T1000 (cell line): ENCODE measurements at places on chromosomes 13 and 19.

GRCh38 chr19:6020972-6021805 is 43.2 kb upstream of the RANBP3 start:
- no peak for DNase-seq

DNA sequence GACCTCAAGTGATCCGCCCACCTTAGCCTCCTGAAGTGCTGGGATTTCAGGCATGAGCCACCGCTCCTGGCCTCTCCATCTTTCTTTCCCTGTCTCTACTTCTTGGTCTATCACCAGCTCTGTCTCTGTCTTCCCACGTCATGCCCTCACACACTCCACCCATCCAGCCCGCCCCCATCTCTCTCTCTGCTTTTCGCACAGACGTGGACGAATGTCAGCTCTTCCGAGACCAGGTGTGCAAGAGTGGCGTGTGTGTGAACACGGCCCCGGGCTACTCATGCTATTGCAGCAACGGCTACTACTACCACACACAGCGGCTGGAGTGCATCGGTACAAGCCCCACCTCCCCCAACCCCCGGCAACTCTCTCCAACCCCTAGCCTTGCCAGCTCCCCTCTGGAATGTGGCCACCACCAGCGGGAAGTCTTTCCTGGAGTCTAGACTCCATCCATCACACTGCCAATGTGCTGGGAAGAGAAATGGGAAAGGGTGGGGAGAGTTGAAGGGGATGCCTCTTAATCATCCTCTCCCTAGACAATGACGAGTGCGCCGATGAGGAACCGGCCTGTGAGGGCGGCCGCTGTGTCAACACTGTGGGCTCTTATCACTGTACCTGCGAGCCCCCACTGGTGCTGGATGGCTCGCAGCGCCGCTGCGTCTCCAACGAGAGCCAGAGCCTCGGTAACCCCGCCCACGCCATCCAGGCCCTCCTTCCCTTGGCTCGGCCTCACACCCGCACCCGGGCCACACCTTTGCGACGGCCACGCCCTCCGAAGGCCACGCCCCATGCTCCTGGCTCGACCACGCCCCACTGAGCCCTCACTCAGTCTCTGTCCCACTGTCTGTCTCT is 22.5 kb downstream of the LTBP4 start:
- no peak for DNase-seq

- DNase-seq, result no peak
These were observed 86.7 kb downstream of the ZNF100 start for GRCh38 chr19:21680671-21681070.

GRCh38 chr19:18733196-18733647 is 49.7 kb downstream of the CRTC1 start:
- DNase-seq, result no peak

DNA sequence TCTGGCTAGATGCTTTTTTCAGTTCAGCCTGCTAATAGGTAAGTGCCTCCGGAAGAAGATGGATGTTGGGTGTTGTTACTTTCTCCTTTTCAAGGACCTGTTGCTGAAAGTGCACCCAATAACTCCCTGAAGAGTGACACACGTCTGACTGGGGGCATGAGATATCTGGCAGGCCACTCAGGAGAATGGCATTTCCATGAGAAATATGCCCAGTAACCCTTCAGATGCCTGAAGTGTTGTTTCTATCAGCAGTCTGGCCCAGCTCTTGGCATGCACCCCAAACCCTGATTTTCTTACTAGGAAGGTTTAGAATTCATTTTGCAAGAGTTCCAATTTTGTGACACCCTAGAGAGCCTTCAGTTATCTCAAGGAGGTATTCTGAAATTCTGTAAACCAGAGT is 71.5 kb downstream of the ARHGAP35 start:
- DNase-seq, result no peak

DNA sequence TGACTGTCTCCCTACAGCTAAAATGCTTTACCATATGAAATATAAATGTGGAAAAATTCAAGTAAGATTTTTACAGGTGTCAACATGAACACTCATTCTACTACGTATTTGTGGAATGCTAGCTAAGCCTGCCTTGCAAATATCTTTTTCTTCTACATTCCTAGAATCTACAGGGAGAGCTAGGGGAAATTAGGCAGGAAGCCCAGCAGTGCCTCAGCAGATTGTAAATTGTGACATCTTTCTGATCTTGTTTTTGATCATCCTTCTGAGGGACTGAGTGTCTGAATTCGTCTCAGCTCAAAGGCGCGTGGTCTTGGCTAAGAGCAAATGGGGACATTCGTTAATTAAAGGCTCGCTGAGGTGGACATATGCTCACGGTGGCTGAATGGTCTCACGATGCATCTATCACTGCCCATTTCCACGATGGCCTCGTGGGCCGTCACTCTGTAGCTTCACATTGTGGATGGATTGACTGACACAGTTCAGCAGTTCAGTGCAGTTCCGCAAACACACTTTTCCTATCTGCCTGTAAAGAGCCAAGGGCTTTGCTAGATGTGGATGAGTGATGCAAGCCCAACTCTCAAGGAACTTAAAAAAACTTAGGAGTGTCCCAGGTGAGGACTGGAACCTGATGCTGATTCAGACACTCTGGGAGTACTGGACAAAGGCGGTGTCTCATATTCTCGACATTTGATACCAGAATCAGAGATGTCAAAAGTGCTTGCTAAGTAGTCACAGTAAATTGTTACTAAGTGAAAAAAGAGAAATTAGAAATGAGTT is 562.5 kb downstream of the EFNB2 start:
- no peak for DNase-seq

GRCh38 chr13:106755542-106755941 is 187.6 kb upstream of the ARGLU1 start:
- no peak for DNase-seq

GRCh38 chr13:20106742-20107141 is 54.1 kb downstream of the GJA3 start:
- DNase-seq, result no peak

- DNase-seq, result no peak
These were observed 4.2 kb upstream of the GIPR start for GRCh38 chr19:45663800-45664199.

GRCh38 chr13:47046706-47047105 is 149.9 kb upstream of the HTR2A start:
- no peak for DNase-seq

DNA sequence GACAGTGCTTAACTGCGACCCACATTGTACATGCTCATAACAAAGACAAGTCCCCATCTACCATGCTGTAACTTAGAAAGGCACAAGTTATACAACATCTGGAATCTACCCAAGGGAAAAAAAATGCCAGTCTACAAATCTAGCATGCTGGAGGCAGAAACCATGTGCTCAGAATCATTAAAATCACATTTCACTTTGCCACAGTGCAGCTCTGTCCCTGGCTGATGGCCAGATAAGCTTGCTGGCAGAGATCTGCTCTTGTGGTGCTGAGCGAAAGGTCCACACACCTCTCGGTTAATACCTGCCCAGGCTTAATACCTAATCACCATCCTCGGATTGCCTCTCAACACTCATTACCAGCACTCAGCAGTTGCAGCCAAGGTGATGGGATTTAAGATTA is 74.1 kb upstream of the UQCRFS1 start:
- no peak for DNase-seq

DNA sequence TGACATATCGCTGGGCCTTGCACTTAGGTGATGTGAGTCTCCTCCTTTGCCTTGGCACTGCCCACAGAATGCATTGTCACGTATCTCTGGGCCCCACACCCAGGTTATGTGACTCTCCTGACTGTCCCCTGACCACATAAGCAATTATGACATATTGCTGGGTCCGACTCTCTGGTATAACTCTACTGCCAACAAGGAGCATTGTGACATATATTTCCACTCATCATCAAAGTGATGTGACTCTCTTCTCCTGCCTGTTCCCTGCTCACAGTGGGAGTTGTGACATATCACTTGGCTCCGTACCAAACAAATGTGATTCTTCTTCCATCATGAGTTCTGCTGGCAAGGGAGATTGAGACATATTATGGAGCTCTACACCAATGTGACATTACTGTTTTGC is 15.4 kb upstream of the ZNF681 start:
- DNase-seq, result no peak

- DNase-seq, result no peak
These were observed 2.3 kb upstream of the ADAT3 start for GRCh38 chr19:1902923-1903322.
